Stomach (tissue), 19 donors: ENCODE measurements at places on chromosomes 7 and 10. TPM values are rescaled to one million over a fixed set of nuclear protein-coding genes. Genes with fewer than 3 reads are reported as not detected.

DNA sequence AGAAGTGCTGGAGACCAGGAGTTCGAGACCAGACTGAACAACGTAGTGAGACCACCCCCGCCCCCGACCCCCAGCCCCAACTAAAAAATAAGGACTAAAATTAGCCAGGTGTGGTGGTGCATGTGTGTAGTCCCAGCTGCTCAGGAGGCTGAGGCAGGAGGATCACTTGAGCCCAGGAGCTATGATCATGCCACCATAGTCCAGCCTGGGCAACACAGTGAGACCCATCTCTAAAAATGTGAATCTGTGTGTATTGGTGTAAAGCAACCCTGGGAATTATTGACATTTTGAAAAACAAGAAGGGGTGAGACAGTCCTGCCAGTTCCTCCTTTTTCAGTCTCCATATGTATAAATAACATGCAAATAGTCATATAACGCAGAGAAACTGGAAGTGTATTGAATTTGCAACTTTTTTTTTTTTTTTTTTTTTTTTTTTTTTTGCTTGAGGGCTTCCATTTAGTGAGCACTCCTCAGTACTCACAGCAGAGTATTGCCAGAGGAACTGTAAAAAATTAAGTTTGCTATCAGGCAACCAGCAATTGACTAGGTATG lies 3.4 kb upstream of the ITGB1 start:
- H3K27me3 ChIP-seq, result no peaks in the 10 kb centered on the region
- H3K27ac ChIP-seq, result peak overlapping the region; percentile 75
- peaks cover 41% of the 10 kb centered on the region for H3K4me1 ChIP-seq
- DNase-seq, result no peak

- H3K4me1 ChIP-seq, result no peaks in the 10 kb centered on the region
- no peaks in the 10 kb centered on the region for H3K27me3 ChIP-seq
- H3K4me3 ChIP-seq, result no peak overlapping the region
Measured at GRCh38 chr7:17020250-17020649, 138.5 kb upstream of the AGR3 start.

DNA sequence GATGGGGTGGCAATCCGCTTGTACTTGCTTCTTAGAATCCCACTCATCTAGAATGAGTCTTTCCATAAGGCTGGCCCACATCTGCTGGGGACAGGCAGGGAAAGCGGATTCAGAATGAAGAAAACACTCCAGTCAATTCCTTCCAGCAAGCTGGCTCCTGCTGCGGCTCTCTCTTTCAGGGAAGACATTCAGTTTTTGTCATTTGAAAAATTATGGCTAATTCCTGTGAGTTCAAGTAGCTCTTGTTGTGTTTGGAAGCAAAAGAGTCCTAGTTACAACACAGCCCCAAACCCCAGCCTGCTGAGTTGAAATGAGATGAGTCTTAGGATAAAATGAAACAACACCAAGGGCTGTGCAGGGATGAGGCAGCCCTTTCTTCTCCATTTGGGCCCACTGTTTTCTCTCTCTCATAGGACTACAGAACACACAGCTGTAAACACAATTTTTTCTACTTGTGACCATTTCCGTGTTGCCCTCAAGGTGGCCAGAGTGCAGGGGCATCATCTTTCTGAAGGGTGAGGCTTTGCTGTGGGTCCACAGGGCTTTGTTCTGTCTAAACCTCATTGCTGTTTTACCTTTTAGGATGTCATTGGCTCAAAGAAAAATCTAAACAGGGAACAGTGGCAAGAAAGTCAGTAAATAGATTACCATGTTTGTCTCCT lies 90.8 kb upstream of the EEPD1 start:
- DNase-seq, result no peak
- no peaks in the 10 kb centered on the region for H3K4me1 ChIP-seq
- no peaks in the 10 kb centered on the region for H3K36me3 ChIP-seq
- H3K27me3 ChIP-seq, result no peaks in the 10 kb centered on the region
- no peak overlapping the region for H3K4me3 ChIP-seq

DNA sequence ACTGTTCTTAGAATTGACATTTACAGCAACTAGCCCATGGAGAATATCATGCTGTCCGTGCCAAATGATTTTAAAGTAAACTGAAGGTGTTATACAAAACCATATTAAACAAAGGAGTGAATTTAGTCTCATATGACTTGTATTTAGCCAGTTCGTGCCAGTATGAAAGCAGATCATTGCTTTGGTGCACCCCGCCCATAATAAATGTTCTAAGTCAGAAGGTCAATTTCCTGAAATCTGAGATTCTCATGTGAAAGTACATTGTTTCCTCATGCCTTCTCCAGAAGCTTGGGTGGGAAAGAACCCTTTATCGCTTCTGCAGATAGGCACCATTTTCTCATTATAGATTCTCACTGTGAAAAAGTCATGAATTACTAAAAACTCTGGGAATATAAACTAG lies 106.4 kb downstream of the CAMK1D start:
- DNase-seq, result peak; percentile 47
- no peak overlapping the region for H3K27ac ChIP-seq
- H3K4me1 ChIP-seq, result peaks cover 8% of the 10 kb centered on the region
- no peaks in the 10 kb centered on the region for H3K27me3 ChIP-seq
- H3K4me3 ChIP-seq, result no peak overlapping the region

DNA sequence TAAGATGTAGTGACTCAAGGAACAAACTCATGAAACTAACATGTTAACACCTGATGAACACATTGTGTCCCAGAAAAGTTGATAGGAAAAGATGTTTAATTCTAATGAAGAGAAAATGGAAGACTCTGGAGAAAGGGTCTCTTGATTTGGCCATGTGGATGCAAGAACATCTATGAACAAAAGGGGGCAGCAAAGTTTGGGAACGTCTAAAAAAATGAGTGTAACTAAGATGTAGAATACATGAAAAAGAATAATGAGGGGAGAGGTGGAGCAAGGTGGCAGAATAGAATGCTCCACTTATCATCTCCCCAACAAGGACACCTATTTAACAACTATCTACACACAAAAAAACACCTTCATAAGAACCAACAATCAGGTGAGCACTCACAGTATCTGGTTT lies 805.1 kb downstream of the TNS3 start:
- no peaks in the 10 kb centered on the region for H3K27me3 ChIP-seq
- no peak overlapping the region for H3K27ac ChIP-seq
- no peak for DNase-seq
- no peaks in the 10 kb centered on the region for H3K36me3 ChIP-seq

DNA sequence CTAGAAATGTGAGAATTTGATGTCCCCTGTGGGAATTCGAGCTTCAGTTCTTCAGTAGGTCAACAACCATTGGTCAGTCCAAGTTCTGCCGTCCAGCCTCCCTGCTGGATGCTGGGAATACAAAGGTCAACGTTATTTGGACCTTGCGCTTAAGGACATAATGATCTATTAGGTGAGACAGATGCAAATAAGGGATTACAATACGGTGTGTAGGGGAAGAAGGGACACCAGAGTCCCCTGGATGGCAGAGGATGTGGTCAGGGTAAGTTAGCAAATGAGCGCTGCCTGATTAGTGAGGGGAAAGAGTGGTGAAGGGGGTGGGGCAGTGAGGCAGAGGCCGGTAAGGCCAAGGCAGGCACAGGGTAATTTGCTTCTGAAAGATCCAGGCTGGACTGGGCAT lies 16.2 kb downstream of the CCNY start:
- no peak for DNase-seq
- no peak overlapping the region for H3K27ac ChIP-seq
- peaks cover 34% of the 10 kb centered on the region for H3K4me1 ChIP-seq
- no peaks in the 10 kb centered on the region for H3K36me3 ChIP-seq
- no peak overlapping the region for H3K4me3 ChIP-seq

- no peaks in the 10 kb centered on the region for H3K27me3 ChIP-seq
- DNase-seq, result no peak
- no peaks in the 10 kb centered on the region for H3K4me1 ChIP-seq
- no peaks in the 10 kb centered on the region for H3K36me3 ChIP-seq
- H3K27ac ChIP-seq, result no peak overlapping the region
Measured at GRCh38 chr10:51156926-51157325, 82.6 kb downstream of the PRKG1 start.

GRCh38 chr10:49742683-49743463 lies 19.2 kb downstream of the OGDHL start:
- DNase-seq, result peak; percentile 23
- H3K27me3 ChIP-seq, result no peaks in the 10 kb centered on the region
- H3K36me3 ChIP-seq, result no peaks in the 10 kb centered on the region
- H3K4me3 ChIP-seq, result no peak overlapping the region
- H3K4me1 ChIP-seq, result no peaks in the 10 kb centered on the region

GRCh38 chr7:134155871-134156270 lies 28.7 kb downstream of the LRGUK start:
- H3K4me1 ChIP-seq, result no peaks in the 10 kb centered on the region
- no peak overlapping the region for H3K27ac ChIP-seq
- no peak for DNase-seq
- no peak overlapping the region for H3K4me3 ChIP-seq
- no peaks in the 10 kb centered on the region for H3K36me3 ChIP-seq
- no peaks in the 10 kb centered on the region for H3K27me3 ChIP-seq

- no peak for DNase-seq
- no peaks in the 10 kb centered on the region for H3K36me3 ChIP-seq
- no peak overlapping the region for H3K4me3 ChIP-seq
Measured at GRCh38 chr10:16384021-16384420, 52.8 kb upstream of the PTER start.

- H3K4me3 ChIP-seq, result no peak overlapping the region
- no peaks in the 10 kb centered on the region for H3K36me3 ChIP-seq
- no peaks in the 10 kb centered on the region for H3K27me3 ChIP-seq
- H3K4me1 ChIP-seq, result no peaks in the 10 kb centered on the region
Measured at GRCh38 chr7:52436278-52436677, 599.2 kb upstream of the POM121L12 start.

- no peak overlapping the region for H3K27ac ChIP-seq
- no peaks in the 10 kb centered on the region for H3K36me3 ChIP-seq
- no peak for DNase-seq
- no peaks in the 10 kb centered on the region for H3K4me1 ChIP-seq
- no peaks in the 10 kb centered on the region for H3K27me3 ChIP-seq
Measured at GRCh38 chr10:94018107-94018506, 24.4 kb downstream of the PLCE1 start.

- DNase-seq, result peak; percentile 29
- peaks cover 7% of the 10 kb centered on the region for H3K36me3 ChIP-seq
- peaks cover 6% of the 10 kb centered on the region for H3K27me3 ChIP-seq
- H3K4me1 ChIP-seq, result peaks cover 64% of the 10 kb centered on the region
- H3K27ac ChIP-seq, result peak overlapping the region; percentile 100
- peak overlapping the region; percentile 93 for H3K4me3 ChIP-seq
Measured at GRCh38 chr10:13347043-13347499, 1.0 kb downstream of the SEPHS1 start.

DNA sequence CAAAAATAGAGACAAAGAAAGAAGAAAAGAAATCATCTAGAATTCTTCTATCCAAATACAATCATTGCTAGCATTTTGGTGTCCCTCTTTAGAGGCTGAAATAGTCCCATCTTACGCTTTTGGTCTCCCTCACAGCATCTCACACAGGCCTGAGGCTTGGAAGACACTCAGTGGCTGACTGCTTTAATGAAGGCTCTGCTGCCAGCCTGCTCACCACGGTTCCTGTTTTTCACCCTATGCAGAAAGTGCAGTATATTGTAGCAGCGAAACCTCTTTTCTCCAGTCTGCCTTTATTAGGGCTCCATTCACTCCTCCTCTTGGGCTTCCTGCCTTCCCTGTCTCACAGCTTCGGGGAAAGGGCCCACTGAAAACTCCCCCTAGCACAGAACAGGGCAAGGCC lies 102.2 kb downstream of the JCAD start:
- no peak overlapping the region for H3K27ac ChIP-seq
- H3K36me3 ChIP-seq, result no peaks in the 10 kb centered on the region
- no peaks in the 10 kb centered on the region for H3K4me1 ChIP-seq
- no peak overlapping the region for H3K4me3 ChIP-seq

DNA sequence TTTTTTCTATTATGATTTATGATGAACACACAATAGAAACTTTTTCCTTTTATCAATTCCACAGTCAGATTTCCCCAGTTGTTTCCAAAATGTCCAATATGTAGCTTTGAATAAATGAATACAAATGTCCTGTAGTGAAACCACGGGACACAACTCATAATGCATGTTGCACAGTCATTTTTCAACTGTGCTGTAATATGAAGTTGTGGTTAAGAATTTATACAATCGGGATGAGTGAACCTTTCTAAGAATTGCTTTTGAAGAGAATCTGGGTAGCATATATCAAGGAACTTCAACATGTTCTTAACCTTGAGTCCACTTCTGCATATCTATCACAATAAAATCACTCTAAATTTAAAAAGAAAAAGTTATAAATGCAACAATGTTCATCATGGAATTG lies 14.6 kb upstream of the ST7 start:
- DNase-seq, result no peak
- H3K27ac ChIP-seq, result no peak overlapping the region
- H3K27me3 ChIP-seq, result no peaks in the 10 kb centered on the region
- no peaks in the 10 kb centered on the region for H3K4me1 ChIP-seq

- no peaks in the 10 kb centered on the region for H3K36me3 ChIP-seq
- H3K4me1 ChIP-seq, result no peaks in the 10 kb centered on the region
- H3K27ac ChIP-seq, result no peak overlapping the region
- DNase-seq, result no peak
- no peaks in the 10 kb centered on the region for H3K27me3 ChIP-seq
Measured at GRCh38 chr10:49446031-49446430, 50.1 kb upstream of the DRGX start.

DNA sequence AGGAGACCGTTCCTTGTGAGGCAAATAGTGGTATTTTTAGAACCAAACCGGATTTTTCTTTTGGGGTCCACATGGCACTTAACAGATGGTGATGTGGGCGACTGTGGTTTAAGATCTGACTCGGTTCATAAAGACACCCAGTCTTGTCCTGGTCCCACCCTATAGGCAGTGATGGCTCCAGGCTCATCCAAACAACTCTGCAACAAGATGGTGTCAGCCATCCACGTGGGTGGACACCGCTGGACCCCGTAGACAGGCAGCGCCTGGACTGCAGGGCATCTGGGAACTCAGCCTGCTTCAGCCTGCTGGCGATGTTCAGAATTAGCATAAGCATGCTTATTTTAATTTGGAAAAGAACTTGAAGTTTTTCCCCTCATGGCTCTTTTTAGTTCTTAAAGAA lies 258.4 kb upstream of the FZD1 start:
- DNase-seq, result no peak
- H3K36me3 ChIP-seq, result peaks cover 5% of the 10 kb centered on the region
- no peaks in the 10 kb centered on the region for H3K4me1 ChIP-seq
- H3K27me3 ChIP-seq, result no peaks in the 10 kb centered on the region
- H3K4me3 ChIP-seq, result no peak overlapping the region
- no peak overlapping the region for H3K27ac ChIP-seq

The SPACDR gene
- total RNA-seq, result 2.3 TPM

The ATRNL1 gene
- total RNA-seq, result 7.0 TPM

The FAM180A gene
- total RNA-seq, result not detected

The ASB15 gene
- total RNA-seq, result not detected

The RARRES2 gene
- total RNA-seq, result 33.5 TPM

The STOX1 gene
- total RNA-seq, result 13.8 TPM

The CALML3 gene
- total RNA-seq, result not detected

The TMEM273 gene
- 0.89 TPM for total RNA-seq

The RSBN1L gene
- 11.6 TPM for total RNA-seq

The JMJD1C gene
- total RNA-seq, result 26.4 TPM

The PTTG1IP2 gene
- total RNA-seq, result not detected
